ENCODE measurements at places on chromosomes 4 and X.

DNA sequence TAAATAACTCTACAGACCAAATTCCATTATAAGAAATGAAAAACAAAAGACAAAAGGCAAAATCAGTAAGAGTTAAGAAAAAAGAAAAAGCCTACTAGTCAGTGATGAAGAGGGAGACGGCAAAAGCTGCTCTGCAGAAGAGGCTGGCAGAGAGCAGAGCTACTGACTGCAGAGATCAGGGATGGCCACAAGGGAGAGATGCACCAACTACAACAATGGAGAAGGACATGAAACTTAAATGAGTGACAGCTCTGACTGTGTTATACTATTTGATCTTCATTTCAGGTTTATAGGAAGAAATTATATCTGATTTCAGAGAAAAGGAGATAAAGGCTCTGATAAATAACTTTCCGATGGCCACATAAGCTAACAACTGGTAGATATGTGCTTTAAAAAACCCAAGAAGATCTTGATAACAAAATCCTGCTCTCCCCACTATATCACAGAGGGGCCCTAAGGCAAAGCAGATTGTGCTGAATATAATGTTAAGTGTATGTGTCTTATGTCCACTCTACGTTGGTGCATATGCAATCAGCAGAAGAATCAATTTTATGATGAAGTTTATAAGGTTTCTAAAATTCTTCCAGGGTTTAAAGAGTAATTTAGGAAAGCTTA lies 58.4 kb upstream of the COX18 start:
- no peak for DNase-seq

DNA sequence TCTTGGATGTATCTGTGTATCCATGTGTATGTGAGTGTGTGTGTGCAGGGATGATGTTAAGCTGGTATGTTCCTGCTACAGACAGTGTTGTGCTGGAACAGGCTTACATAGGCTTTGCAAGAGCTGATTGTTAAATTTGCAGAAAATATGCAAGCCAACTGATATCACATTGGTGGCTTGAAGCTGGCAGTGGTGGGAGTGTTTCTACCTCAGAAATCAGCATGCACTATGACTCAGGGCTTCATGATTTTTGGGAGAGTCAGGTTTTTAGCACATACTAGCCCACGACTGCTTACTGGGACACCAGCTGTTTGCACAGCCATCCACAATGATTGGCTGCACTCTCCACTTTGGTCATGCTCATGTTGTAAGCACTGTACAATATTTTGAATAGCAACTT lies 261.8 kb downstream of the DHX15 start:
- no peak for DNase-seq

GRCh38 chr4:131450572-131451209 lies 1698.4 kb upstream of the PCDH10 start:
- no peak for DNase-seq

- no peak for DNase-seq
These were observed 558.0 kb downstream of the TRIML1 start for GRCh38 chr4:188697243-188697642.

DNA sequence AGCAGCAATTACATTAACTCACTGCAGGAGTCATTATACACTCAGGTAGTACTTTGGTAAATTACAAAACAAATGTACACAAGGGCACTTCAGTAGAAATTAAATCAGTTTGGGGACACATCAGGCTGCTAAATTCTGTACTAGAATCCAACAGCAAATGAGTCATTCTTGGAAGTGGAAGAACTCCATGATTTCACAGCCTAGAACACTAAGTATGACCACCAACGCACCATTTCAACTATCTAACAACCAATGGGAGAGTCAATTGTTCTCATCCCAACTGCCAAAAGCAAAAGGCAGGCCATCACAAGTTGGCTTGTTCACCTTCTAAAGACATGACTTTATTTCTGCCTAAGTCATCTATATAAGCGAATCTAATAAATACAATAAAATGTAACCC lies 26.6 kb downstream of the PPM1K start:
- no peak for DNase-seq

Measured in GM04503 (cell line).